Aorta (tissue), 5 donors: ENCODE measurements at places on chromosomes 2 and 18. TPM values are rescaled to one million over a fixed set of nuclear protein-coding genes. Genes with fewer than 3 reads are reported as not detected.

DNA sequence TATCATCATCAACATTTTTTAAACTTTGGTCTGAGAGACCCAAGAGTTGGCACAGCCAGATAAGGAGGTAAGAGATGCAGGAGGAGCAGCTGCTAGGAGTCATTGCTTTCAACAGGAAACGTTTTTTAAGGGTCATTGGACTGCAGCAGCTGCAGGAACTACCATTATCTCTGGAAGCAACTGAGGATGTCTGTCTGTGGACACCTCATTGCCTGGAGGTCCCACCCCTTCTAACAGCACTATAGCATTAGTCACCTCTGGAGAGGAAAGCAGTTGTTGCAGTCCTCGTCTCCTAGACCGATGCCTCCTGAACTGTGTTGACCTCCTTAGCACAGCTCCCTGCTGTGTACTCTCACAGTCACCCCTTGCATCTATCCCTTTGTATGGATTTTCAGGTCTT, 21.5 kb upstream of the FSHR start:
- no peaks in the 10 kb centered on the region for H3K27me3 ChIP-seq
- H3K36me3 ChIP-seq: no peaks in the 10 kb centered on the region
- no peaks in the 10 kb centered on the region for H3K4me1 ChIP-seq
- no peak overlapping the region for H3K4me3 ChIP-seq

- H3K4me3 ChIP-seq: no peak overlapping the region
- no peaks in the 10 kb centered on the region for H3K36me3 ChIP-seq
- no peaks in the 10 kb centered on the region for H3K27me3 ChIP-seq
- H3K4me1 ChIP-seq: no peaks in the 10 kb centered on the region
- H3K27ac ChIP-seq: no peak overlapping the region
These were observed 600.4 kb upstream of the KLHL29 start for GRCh38 chr2:22784566-22784965.

DNA sequence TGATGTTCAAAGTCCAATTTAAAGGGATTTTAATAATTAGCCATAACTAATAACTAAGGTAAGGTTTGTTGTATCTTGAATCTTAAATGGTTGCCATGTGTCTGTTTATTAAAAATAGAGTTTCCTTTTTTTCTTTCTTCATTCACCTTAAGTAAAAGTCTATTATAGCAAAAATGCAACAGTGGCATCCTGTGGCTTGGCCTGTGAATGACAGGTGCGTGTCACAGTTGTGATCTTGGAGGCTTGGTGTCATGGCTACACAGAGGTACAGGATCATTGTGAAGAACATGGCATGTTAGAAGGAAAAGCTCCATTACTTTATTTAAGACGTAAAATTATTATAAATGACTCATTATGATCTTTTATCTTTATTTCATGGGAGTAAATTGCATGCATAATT, 246.1 kb downstream of the BCL2 start:
- no peak overlapping the region for H3K27ac ChIP-seq
- no peaks in the 10 kb centered on the region for H3K4me1 ChIP-seq
- no peaks in the 10 kb centered on the region for H3K36me3 ChIP-seq

DNA sequence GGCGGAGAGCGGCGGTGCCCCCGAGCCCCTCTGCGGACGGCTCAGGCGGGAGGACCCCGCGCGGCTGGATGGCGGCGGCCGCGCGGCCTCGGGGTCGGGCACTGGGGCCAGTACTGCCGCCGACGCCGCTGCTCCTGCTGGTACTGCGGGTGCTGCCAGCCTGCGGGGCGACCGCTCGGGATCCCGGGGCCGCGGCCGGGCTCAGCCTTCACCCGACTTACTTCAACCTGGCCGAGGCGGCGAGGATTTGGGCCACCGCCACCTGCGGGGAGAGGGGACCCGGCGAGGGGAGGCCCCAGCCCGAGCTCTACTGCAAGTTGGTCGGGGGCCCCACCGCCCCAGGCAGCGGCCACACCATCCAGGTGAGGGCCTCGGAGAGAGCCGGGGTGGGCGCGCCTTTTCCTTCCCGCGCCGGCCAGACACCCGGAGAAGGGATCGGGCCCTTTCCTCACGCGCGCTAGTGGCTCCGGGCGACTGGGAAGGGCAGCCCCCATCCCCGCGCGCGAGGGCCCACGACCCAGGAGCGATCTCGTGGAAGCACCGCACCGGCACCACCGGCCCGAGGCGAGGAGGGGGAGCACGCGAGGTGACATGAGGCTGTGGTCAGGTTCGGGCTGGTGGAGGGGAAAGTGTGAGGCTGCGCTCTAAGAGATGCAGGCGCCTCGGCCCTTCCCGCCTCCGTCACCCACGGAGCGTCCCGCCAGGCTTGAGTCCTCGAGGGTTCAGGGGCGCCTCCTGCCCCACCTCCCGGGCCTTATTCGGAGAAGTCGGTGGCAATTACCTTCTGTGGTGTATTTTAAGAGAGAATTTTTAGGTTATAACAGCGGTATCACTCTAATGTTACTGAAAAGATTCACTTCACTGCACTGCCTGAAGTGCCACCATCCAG, 607 bp downstream of the LAMA3 start:
- H3K4me3 ChIP-seq: peak overlapping the region; percentile 70
- DNase-seq: peak; percentile 79
- no peaks in the 10 kb centered on the region for H3K27me3 ChIP-seq
- H3K27ac ChIP-seq: no peak overlapping the region

DNA sequence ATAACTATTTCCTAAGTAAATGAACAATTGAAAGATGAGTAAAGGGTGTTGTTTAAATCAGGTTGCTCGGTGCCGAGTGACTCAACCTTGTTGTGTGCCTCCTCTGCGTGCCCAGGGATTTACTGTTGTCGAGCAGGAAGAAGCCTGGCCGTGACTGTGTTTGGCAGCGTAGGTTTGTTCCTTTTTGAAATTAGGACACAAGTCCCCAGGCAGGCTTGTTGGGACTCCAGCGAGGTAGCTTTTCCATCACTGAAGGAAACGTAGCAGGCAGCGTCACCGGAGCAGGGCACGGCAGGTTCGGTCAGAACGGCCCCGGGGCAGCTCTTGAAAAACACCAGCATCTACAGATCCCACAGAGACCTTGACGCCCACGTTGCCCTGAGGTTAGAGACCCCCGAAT, 48.6 kb downstream of the TMEM18 start:
- H3K4me3 ChIP-seq: no peak overlapping the region
- H3K4me1 ChIP-seq: no peaks in the 10 kb centered on the region
- H3K27ac ChIP-seq: no peak overlapping the region
- no peak for DNase-seq

DNA sequence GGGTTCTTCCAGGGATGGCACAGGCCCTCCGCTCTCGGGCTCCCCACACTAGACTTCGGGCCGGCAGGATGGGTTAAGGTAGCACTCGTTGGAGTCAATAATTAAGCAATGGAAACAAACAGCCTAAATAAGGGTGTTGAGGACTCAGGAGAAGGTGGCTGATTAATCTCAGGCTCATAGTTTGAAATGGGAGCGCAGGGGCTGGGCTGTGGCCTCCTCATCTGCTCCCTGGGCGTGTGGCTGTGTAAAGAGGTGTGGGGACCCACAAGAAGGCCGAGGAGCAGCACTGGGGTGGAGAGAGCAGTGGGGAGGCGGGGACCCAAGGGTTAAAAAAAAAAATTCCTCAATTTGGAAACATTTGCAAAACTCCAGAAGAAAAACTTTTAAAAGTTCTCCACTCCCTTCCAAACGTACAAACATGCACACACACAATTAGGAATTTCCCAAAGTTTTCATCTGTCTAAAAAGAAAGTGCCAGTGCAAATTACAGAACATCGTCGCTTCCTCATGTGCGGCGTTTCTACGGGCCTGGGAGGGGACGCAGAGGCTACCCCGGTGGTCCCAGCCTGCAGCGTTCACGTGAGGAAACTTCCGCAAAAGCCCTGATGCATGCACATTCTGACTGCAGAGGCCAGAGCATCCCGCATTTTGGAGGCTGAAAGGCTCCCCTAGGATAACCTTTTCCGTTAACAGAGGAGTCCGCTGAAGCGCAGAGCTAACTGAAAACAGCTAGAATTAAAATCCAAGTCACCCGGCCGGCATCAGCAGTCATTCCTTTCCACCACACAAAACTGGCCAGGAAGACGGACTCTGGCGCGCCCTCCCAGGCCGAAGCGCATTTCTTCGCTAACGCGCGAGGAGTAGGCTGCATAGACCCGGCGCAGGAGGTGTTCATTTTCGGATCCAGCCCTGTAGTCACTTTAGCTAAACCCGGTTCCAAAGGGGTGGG, 1.0 kb upstream of the TUBB6 start:
- H3K4me1 ChIP-seq: peaks cover 5% of the 10 kb centered on the region
- peak overlapping the region; percentile 97 for H3K27ac ChIP-seq
- H3K4me3 ChIP-seq: peak overlapping the region; percentile 91
- H3K36me3 ChIP-seq: no peaks in the 10 kb centered on the region
- H3K27me3 ChIP-seq: no peaks in the 10 kb centered on the region

DNA sequence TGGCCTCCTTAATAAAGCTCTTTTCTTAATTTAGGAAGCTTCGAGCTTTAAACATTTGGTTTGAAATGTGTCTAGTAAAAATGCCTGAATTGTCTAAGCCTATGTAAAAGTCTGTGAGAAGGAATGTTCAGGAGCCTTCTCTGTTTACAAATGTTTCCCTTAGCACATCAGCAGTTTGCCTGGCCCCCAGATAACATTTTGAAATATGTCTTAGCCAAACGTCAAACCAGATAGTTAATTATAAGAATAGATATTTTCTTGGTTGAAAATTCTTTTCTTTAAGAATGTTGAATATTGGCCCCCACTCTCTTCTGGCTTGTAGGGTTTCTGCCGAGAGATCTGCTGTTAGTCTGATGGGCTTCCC, 498.6 kb downstream of the CCDC85A start:
- H3K4me1 ChIP-seq: no peaks in the 10 kb centered on the region
- H3K4me3 ChIP-seq: no peak overlapping the region
- no peaks in the 10 kb centered on the region for H3K27me3 ChIP-seq
- no peak overlapping the region for H3K27ac ChIP-seq
- H3K36me3 ChIP-seq: no peaks in the 10 kb centered on the region

GRCh38 chr2:42545023-42545721, 23.3 kb upstream of the MTA3 start:
- no peak overlapping the region for H3K4me3 ChIP-seq
- H3K27ac ChIP-seq: no peak overlapping the region
- DNase-seq: no peak
- H3K36me3 ChIP-seq: no peaks in the 10 kb centered on the region
- H3K27me3 ChIP-seq: no peaks in the 10 kb centered on the region

DNA sequence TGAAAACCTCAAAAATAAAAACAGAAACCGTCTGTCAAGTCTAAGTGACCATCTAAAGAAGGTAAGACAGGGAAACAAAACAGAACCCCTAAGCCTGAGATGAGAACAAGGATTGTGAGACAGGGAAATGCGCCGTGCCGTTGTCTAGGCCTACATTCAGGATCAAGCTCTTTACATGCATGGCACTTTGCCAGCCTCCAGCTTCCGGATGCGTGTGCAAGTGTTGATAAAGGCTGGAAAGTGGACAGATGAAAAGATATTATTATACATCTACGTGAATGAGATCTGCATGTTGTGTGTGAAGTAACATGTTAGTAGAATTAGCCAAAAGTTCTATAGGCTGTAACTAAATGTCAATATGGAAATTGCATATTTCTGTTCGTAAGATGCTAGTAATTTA, 28.6 kb upstream of the TMEM87B start:
- DNase-seq: no peak
- H3K4me1 ChIP-seq: no peaks in the 10 kb centered on the region
- peaks cover 8% of the 10 kb centered on the region for H3K36me3 ChIP-seq
- H3K4me3 ChIP-seq: no peak overlapping the region
- H3K27ac ChIP-seq: no peak overlapping the region
- H3K27me3 ChIP-seq: no peaks in the 10 kb centered on the region

DNA sequence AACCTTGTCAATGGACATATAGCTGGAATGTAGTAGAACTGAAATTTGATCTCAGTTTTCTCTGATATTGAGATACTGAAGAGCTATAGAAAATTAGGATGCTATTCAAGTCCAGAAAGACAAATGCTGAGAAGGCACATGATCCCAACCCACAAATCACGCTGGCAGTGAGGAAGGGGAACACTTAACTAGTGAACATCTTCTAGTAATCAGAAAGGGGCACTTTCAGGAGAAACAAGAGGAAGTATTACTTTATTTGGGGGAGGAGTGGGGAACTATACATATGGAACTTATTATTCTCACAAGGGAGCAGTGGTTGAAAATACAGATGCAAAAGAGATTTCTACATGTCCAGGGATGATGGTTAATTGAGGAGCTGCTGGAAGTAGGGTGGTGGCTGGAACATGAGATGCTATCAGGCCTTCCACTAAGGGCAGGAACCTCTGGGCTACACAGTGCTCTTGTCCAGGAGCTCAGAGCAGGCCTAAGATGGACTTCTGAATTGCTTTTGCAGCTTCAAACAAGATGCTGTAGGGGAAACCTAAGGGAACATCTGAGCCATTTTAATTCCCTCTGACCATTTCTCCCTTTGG, 79.3 kb downstream of the TGFA start:
- H3K4me3 ChIP-seq: no peak overlapping the region
- DNase-seq: no peak
- no peaks in the 10 kb centered on the region for H3K36me3 ChIP-seq
- no peaks in the 10 kb centered on the region for H3K27me3 ChIP-seq

DNA sequence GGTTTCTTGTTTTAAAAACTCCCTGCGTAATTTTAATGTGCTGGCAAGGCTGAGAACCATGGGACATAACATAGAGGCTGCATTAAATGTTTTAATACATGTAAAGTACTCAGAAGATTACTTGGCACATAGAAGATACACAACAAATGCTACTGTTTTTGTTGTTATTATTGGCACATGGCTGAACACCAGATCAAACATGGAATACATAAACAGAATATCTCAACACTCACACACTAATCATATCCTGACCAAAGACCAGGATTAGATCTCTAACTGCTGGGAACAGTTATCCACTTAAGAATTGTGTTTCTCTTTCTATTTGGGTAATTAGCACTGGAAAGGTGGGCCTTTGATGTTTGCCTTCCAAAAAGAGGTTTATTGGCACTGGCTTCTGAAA, 69.3 kb downstream of the KCNE4 start:
- no peaks in the 10 kb centered on the region for H3K36me3 ChIP-seq
- H3K4me3 ChIP-seq: no peak overlapping the region
- no peak for DNase-seq
- H3K4me1 ChIP-seq: no peaks in the 10 kb centered on the region
- H3K27ac ChIP-seq: no peak overlapping the region

DNA sequence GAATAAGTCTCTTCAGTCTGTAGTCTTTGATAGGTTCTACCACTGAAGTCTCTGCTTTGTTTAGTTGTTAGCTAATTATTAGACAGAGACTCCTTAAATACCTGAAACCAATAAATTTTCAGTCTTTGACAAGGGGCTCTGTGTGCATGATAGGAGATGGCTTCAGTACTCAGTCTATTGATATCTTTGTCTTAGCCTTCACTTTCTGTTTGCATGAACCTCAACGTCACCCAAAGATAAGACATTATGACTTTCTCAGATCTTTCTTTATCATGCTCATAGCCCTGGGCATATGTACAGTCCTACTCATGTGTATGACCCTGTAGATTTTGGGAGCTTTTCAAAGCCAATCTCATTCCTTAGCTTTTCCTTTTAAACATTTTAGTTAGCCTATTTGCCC, 183.5 kb upstream of the GCFC2 start:
- H3K27ac ChIP-seq: no peak overlapping the region
- no peaks in the 10 kb centered on the region for H3K27me3 ChIP-seq
- H3K4me3 ChIP-seq: no peak overlapping the region
- DNase-seq: no peak
- no peaks in the 10 kb centered on the region for H3K4me1 ChIP-seq

Gene SPATA3
- total RNA-seq: not detected

Gene CFAP53
- total RNA-seq: 0.49 TPM

Gene UGT1A10
- total RNA-seq: not detected

Gene FOXD4L1
- 0.16 TPM for total RNA-seq

Gene NRBP1
- total RNA-seq: 99.8 TPM

Gene POTEC
- not detected for total RNA-seq
